ENCODE measurements at places on chromosomes 7 and 10.

GRCh38 chr10:9289811-9290210 lies 1235.3 kb downstream of the GATA3 start:
- no peak for DNase-seq

- no peak for DNase-seq
These were observed 44.1 kb downstream of the MYOF start for GRCh38 chr10:93437946-93438612.

DNA sequence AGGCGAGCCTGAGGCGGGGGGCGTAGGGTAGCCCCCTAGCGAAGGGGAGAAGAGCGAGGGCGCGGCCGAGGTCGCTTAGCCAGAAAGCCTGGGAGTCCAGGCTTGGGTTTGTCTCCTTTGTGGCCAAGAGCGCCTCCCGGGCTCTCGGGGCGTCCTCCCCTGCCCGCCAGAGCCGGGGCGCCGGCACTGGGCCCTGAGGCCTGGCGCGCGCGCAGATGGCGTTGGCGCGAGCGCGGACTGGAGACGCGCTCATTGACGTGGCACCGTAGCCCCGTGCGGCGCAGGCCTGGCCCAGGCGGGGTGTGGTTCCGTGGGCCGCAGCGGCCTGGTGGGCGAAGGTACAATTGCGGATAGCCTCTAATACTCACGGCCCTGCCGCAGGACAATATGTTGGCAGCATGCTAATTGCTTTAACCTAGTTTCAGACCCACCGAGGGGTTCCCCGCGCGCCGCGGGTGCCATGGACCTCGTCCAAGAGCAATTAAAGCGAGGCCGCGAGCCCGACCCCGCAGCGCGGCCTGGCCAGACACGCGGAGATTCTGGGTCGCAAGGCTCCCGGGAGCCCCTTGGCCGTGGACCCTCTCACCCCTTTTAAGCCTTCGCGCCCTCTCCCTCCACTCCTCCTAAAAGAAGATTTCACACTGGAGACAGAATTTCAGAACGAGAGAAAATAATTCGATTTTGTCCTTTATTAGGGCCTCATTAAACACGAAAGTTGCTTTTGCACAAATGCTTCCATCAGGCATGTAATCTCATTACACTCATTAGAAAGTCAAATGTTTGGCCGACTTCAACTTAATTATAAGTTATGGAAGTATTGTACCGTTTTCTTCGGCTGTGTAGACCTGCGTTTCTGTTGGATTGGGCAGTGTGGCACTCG lies 3.1 kb downstream of the PTF1A start:
- DNase-seq: peak; percentile 26

GRCh38 chr7:80136261-80137055 lies 1.8 kb downstream of the GNAI1 start:
- no peak for DNase-seq

DNA sequence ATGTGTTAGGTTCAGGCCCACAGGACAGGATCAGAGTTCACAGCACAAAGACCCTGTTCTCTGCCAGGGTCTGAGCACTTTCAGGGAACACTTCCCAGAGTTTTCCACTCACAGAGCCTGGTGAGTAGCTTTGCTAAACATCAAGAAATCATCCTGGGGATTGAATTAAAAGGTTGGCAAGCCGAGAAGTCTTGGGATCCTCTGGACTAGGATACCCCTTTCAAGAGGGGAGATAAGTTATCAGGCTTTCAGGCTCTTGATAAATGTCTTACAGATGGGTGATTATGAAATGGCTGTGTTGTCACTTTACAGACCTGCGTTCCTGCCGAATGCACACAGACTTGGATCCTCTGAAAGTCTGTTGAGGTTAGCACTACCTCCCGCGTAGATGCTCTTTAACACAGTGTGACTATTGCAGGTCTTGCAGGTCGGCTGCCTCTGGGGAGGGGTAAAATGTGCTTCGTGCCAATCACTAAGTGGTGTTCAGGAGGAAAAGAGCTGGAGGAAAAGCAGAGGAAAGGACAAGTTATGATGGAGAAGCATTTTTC lies 473.5 kb upstream of the AKR1E2 start:
- DNase-seq: peak; percentile 50

DNA sequence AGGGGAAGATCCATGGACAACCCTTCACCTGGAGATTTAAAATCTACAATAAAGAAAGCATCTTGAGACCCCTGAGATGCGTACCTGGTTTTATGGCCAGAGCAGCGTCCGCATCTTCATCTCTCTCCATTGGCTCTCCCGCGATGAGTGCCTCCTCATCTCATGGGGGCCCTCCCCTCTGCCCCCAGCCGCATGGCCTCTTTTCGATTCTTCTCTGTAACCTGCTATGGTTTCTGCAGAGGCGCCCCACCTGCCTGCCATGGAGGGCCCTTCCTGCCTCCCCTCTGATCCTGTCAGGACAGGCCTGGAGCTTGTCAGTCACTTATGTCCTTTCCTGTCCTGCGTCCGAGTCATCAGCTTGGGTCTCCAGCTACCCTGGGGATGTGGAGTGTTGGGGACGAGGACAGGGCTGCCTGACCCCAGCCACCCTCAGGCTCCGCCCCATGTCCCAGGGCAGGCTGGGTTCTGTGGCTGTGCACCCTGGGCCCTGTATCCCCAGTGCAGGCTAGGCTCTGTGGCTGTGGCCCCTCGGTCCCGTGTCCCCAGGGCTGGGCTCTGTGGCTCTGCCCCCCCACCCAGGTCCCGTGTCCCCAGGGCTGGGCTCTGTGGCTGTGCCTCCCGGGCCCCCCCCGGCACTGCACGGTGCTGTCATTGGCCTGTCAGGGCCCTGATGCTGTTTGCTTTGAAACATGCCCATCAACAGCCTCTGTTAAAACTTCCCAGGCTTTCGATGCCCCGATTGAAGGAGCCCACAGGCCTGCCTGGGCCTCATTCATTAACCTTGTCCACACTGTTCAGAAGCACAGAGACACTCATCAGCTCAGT lies 99.8 kb downstream of the WDR37 start:
- DNase-seq: peak; percentile 4

DNA sequence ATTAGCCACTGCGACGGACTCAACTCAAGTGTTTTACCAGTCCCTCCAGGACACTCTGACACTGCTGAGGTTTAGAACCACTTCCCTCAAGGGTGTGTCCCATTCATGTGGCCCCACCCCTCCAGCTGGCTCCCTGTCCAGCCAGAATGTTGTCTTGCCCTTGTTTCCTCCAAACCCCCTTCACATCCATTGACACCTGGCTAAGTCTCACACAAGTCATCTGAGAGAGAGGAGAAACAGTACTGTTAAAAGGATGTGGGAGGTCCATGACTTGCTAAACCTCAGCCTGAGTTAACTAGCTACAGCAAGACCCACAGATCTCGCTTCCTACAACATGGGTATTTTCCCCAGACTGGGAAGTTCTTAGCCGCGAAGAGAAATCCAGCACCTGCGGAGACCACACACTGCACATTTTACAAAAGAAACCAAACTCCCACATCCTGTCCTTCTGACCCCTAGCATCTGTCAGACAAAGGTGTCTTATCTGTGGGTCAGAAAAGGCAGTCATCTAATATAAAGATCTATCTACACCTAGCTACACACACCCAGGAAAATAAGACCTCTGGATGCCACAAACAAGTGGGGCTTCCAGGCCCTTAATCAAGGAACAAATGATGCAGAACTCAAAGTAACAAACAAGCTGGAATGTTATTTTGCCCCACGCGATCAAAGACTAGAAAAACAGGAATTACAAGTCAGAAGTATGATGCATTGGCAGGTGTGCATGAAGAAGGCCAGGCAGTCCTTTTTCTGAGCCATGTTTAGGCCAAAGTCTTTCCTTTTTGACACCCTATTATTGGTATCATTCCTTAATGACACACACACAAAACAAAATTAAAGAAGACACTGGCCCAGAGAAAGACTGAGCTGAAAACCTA lies 13.9 kb downstream of the OSBPL3 start:
- DNase-seq: no peak

- peak; percentile 49 for DNase-seq
These were observed 105.4 kb downstream of the ITIH5 start for GRCh38 chr10:7561216-7561893.

- DNase-seq: no peak
These were observed 10.5 kb upstream of the SCART1 start for GRCh38 chr10:133442967-133443924.

GRCh38 chr7:29139191-29139590 lies 7.1 kb downstream of the CPVL start:
- no peak for DNase-seq
